ENCODE measurements at places on chromosomes 7 and 10.

DNA sequence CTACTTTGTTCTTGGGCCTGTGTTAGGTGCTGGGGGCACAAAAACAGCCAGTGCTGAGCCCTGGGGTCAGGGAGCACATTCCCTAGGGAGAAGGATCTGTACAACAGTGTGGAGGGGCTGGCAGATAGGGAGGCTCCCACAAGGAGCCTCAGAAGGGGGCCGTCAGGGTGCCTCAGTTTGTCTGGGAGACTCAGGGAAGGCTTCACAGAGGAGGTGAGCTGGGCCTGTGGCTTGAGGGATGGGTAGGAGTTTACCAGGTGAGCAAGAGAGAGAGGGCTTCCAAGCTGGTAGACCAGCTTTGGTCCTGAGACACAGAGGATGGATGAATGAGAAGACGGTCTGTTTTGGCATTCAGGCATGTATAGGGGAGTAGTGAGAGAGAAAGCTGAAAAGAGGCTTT lies 52.1 kb downstream of the CAMK1D start:
- DNase-seq: no peak

DNA sequence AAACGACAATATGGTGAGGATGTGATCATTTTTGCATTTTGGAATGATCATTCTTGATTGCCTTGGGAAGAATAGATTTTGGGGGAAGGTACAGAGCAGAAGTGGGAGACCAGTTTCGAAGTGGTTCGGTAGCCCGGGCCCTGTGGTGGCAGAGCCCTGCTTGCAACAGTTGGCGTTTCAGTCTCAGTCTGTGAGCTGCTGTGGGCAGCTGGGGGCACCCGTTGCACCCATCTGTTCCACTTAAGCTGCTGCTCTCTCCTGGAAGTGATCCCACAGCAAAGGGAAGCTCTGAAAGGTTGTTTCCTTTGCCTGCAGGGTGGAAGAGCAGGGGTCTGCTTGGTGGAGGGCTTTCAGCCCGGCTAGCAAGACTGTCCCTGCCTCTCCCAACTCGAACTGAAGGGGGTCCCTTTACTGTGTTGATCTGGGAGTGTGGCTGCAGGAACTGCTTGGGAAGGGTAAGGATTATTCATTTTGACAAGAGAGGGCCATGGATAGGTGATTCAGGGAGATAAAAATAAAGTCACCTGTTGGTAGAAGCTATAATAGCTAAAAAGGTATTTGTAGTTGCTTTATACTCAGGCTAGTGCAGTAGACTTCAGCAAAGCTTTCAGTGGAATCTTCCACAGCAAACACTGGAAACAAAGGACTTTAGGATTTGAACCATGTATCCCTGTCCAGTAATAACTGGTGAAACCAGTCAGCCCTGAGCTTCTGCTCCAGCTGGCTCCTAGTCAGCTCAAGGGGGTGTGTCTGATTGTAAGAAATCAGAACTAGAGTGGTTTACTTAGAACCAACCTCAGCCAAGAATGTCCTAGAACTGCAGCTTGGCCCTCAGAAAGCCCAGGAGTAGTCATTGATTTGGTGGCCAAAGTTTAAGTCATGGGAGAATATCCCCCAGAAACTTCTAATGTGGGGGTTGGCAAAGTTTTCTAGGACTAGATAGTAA lies 53.1 kb upstream of the PDCD4 start:
- no peak for DNase-seq

DNA sequence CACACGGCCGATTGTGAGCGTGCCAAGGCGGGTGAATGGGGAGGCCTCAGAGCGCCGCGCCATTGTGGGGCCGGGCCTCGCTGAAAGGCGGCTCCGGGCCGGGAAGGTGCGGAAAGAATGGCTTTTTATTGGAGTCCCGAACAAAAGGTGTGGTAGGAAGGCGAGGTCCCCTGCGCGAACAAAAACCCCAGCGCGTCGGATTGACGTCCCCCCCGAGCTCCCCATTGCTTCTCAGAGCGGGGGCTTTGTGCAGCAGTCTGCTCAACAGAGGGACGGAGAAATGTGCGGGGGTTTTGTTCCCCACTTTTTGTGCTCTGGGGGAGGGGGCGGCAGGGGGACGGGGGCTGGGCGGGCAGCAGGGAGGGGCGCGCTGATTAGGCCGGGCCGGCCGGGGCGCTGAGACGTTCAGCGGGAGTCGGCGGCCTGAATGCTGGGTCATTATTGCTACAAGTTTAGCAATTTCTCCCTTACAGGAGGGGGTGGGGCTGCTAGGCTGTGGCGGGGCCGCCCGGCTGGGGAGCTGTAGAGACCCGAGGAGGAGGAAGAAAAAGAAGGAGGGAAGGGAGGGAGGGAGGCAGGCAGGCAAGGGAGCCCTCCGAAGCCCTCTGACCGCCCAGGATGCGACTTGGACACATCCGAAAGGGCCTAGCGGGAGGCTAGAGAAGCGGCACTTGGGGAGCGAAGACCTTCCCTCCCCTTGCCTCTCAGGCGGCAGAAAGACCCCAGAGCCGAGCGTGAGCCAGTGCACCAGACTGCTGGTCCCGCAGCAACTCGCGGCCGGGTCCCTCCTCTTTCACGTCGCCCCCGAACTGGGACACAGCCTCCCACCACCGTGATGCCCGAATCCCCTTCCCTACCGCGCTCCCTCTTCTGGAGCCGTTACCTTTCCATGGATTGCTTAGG lies 4.6 kb downstream of the NKX2-3 start:
- DNase-seq: no peak

DNA sequence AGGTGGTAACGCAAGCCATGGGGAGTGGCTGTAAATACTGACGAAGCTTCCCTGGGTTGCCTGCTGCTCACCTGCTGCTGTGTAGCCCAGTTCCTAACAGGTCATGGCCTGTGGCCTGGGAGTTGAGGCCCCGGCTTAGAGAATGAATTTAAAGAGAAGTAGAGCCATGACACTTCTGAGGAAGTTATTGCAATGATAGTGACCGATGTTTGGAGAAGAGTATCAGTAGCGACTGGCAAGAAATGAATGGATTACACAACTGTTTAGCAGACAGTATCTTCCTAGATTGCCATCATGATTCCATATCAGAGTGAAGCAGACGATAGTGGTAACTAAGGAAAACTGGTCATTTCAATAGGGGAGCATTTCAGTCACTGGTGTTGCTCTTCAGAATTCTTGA lies 249.6 kb downstream of the PLXDC2 start:
- DNase-seq: no peak

DNA sequence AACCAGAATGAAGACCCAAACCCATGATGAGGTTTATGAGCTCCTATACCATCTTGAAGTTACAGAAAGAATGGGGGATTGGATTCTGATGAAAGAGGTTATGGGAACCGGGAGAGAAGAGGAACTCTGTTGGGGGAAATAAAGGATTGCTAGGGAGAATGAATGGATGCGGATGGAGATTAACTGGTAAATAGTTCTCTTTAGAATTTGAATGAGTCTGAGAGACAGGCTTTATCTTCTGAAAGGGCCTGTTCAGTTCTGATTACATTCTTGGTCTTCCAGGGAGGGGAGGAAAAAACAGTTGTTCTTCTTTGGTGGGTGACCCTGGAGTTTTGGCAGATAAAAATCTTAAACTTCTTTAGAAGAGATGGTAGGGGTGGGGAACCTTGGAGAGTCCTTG lies 13.9 kb downstream of the SUGCT start:
- no peak for DNase-seq

- DNase-seq: no peak
Observed at GRCh38 chr7:44347546-44348114, 22.2 kb upstream of the CAMK2B start.

DNA sequence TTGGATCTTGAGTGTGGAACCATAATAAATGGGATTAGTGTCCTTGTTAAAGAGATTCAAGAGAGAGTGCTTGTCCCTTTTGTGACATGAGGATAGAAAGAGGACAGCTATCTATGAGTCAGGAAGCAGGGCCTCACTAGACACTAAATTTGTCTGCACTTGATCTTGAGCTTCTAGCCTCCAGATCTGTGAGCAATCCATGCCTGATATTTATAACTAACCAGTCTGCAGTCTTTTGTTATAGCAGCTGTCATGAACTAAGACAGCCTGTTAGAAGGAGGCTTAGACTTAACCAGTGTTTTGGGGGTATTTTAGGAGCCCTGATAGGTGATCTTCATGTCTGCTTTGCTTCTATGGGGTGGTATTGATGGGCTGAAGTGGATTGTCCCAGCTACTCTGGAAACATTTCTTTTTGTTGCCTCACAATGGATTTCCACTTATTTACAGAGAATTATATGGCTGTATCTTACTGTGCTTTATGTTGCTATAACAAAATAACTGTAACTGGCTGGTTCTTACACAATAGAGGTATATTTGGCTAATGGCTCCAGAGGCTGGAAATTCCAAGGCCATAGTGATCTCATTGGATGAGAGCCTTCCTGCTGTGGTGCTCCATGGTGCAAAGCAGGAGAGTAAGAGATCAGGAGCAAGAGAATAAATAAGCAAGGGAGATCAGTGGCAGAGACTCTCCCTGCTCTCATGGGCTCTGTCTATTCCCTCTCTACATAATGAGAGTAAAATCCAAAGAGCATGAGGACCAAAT lies 23.4 kb upstream of the AKR1C3 start:
- no peak for DNase-seq

DNA sequence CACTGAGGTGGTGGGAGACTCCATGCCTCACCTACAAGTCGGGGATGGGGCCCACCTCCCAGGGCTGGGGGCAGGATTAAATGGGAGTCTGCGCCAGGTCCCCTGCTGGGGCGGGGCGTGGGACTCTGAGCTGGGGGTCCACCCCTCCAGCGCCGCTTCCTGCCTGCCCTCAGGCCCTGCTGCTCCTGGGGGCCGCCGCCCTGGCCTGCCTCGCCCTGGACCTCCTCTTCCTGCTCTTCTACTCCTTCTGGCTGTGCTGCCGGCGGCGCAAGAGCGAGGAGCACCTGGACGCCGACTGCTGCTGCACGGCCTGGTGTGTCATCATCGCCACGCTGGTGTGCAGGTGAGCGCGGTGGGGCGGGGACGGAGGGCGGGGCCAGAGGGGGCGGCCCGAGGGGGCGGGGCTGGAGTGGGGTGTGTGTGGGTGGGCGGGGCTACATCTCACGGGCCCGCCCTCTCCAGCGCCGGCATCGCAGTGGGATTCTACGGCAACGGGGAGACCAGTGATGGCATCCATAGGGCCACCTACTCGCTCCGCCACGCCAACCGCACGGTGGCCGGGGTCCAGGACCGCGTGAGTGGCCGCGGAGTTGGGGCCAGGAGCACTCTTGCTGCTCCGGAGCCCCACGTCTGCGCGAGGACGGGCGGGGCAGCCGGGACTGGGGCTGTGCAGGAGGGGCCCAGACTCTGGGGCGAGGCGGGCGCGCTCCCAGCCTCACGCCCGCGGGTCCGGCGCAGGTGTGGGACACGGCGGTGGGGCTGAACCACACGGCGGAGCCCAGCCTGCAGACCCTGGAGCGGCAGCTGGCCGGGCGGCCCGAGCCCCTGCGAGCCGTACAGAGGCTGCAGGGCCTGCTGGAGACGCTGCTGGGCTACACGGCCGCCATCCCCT lies 15.1 kb downstream of the TTYH3 start:
- DNase-seq: no peak

DNA sequence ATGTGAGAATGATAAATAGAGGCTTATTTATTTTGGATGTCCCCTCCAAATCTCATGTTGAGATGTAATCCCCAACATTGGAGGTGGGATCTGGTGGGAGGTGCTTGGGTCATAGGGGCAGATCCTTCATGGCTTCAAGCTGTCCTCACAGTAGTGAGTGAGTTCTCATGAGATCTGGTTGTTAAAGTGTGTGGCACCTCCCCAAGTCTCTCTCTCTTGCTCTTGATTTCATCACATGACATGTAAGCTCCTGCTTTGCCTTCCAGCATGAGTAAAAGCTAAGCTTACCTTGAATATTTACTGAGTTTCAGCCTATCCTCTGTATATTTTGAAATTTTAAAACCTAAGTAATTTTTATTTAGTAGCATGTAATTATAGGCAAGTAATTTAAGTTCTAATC lies 444.9 kb downstream of the ARL4A start:
- DNase-seq: no peak

DNA sequence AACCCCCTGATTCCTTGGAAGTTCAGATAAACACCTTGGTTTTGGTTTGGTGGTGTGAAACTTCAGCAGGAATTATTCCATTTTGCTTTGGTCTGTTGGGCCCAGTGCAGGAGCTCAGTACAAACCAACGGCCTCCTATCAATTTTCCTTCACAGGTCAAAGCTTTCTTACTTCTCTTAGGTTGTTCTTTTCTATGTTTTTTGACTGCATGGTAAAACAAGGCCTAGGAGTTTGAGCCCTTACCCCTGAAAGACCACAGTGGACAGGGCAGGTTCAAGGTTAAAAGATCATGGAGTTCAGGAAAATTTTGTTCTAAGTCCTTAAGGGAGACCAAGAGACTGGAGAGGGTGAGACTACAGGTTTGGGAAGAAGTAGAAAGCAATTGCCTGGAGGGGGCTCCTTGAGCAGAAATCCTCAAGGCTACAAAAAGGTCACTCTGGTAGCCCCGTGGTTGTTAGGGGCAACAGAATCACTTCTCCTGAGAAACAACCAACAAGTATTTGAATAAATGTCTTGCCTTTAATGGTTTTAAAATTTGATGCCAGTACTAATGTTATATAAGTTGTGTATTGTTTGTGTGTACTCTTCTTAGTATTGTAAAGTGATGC lies 40.9 kb upstream of the FHIP2A start:
- no peak for DNase-seq

DNA sequence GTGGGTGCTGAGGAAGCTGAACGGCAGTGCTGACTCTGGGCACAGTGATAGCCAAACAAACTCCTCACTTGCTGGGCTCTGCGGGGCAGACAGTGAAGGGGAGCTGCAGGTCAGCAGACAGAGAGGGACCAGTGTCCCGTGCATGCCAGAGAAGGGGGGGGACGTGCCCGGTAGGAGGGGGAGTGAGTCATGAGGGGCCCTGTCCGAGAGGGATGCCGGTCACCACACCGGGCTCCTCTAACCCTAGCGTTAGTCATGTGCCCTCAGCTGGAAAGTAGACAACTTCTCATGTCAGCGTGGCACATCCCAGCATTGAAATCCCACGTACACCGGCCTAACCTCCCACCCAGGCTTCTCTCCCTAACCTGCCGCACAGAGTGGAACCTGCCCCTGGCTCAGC lies 117.1 kb upstream of the DPP6 start:
- DNase-seq: no peak

DNA sequence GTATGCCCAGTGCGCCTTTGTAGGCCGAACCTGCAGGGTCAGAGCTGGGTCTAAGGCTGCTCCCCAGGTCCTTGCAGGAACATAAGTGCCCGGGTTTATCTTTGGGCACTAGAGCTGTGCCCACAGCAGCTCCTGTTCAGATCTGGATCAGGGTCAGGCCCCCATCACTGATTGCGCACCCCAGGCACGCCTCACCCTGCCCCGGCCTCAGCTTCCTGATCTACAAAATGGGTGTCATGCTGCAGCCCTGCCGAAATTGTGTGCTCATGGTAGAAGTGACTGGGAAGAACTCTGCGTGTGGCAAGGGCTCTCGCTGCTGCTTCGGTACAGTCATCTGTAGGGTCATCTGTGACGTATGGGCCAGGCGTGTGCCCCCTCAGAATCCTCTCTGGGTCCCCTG lies 100.7 kb downstream of the GRK5 start:
- no peak for DNase-seq

DNA sequence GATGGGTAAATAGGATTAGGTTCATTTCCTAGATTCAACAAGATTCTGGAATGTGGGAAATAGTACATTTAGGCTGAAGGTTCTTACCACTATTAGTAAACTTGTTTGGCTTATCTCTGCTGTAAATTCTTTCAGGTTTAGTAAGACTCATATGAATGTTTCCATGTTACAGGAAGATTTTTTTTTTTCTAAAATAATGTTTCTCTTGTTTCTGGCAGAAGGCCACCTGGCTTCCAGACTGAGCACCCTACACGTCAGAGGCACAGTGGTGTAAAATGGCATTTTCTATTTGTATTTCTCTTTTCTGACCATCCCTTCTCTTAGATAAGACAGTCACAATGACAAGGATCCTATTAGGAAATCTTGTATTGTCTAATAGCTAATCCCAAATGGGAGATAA lies 22.7 kb upstream of the AASS start:
- DNase-seq: no peak

Data from CD4-positive, alpha-beta T cell treated with Interleukin-17A for 1 hour (primary cell).